ENCODE measurements at places on chromosomes 7 and 10.

DNA sequence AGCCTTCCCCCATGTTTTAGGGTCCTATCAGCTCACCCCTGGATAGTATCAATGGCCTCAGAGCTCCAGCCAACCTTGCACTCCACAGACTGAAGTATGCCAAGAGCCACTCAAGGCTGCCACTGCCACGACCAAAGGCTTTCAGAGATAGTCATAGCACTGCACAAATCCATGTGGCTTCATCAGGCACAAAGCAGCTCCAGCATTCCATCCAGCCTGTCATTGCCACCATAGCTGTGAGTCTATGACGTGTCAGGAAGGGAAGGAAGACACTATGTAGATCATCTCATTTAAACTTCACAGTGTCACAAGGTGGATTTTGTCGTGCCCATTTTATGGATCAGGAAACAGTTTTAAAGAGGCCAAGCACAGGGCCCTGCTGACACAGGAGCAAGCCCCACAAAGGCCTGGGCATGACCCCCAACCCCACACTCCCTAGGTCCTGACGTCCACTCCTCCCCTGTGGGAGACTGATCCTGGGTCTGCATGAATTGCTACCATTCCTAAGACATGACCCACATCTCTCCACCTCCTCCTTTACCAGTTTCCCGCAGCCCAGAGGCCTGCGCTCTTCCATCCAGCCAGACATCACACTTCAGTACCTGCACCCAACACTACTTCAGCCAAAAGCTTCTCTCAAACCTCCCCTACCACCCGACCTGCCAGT, 119.4 kb downstream of the DIP2C start:
- DNase-seq = no peak

GRCh38 chr7:137957887-137958286, 44.0 kb downstream of the CREB3L2 start:
- no peak for DNase-seq

DNA sequence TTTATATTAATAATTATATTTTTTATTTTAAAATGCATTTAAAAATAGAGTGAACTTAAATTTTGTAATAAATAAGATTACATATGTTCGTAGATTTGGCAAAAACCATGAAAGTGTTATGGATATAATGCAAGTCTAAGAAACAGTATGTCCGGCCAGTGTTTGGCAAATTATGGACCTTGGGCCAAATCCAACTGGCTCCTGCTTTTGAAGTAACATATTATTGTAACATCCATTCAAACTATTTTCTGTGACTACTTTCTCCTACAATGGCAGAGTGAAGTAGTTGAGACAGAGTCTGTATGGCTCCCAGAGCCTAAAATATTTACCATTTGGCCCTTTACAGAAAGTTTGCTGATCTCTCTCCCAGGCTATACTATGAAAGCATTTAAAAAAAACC, 38.9 kb downstream of the TMEM229A start:
- DNase-seq = no peak

DNA sequence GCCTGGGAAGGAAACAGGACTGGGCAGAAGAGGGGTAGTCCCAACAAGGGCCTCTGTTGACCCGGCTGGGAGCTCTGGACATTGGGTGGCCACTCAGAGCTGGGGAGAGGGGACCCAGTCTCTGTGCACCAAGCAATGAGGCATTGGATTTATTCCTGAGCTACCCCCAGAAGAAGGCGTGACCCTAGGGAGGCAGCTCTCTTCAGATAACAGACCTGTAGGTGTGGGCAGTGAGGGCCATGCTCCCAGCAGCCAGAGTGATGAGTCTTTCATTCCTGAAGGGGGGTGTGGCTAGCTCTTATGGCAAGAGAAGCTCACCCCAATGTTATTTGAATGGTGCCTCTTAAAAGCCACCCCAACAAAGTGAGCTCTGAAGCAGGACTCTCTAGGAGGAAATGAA, 20.4 kb downstream of the TEX36 start:
- no peak for DNase-seq

DNA sequence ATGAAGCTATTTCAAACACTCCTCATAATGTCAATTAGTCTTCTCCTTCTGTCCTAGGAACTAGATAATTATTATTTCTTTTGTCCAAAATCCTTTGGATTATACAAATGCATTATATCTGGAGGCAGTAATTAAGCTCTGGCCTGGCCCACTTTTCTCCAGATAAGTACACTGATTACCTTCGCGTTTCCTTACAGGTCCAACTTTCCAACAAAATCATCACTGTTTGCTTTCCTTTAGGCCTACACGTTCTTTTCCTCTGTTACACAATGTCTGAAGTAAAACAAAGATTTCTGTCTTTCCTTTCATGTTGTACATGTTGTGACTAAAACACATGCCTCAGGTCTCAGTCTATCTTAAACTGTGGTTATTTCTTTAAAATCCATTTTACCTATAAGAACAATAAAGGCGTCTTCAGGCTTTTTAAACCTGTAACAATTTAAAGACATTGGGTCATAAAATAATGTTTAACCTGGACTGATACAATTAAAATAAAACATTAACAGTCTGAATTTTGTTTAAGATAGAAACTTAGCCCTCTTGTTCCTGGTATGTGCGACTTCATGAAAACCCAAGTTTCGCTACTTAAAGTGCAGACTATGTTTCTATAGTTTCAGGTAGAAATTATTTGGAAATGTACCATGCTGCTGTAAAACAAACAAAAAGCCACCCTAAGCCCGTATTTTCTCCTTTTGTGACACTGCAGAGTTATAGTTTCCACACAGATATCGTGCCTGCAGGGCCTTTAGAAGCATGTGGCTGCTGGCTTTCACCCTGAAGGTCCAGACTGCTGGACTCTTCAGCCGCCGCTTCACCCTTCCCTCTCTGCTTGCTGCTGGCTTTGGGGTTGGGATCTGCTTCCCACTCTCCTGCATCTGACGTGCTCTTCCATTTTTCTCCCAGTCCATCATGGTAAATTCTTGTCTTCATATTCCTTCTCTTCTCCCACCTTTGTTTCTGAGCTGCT, 381.7 kb downstream of the DPP6 start:
- DNase-seq = no peak

DNA sequence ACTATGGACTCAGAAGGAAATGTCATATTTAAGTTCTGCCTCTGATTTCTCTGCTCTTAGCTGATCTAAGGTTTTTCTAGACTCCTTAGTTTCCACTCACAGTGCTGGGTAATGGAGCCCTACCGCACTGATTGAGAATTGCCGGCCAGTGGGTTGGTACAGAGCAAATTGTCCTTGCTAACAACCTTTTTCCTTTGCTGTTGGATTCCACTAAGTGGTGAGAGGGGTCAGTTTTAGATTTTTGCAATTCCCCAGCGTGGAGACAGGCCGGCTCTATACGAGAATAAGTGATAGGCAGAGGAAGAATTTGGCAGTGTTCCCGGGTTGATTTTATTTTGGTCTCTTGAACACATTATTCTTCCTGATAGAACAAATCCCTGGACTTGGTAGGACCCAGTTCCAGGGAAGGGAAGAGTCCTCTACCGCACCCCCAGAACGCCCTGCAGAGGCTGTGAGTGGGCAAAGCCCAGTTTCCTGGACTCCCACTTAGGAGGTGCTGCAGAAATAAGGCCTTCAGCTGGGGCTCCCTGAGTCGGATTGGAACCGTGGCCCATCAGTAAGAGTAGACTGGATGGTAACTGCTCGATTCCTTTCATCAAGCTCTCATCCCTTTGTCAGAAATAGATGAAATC, 3.0 kb upstream of the NRP1 start:
- DNase-seq = peak; percentile 53

- no peak for DNase-seq
These were observed 553.5 kb upstream of the C7orf33 start for GRCh38 chr7:148037044-148037443.

DNA sequence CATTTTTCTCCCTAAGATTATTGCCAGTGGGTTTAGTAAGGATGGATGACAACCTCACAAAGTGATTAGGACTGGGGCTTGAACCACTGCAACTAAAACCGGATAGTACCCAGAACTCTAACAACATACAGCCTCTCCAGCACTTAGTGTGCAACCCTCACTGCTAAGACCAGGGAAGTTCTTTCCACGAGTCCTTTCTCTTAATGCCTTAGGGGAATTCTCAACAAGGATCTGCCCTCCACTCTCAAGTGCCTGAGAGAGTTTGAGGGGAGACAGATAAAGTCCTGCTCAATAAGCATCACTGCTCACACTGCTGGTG, 104.6 kb downstream of the NRP1 start:
- no peak for DNase-seq

GRCh38 chr10:112429654-112430230, 17.0 kb downstream of the ZDHHC6 start:
- no peak for DNase-seq

GRCh38 chr7:30851651-30852307, 59.9 kb upstream of the AQP1 start:
- DNase-seq = no peak

GRCh38 chr10:97163781-97164501, 21.8 kb downstream of the SLIT1 start:
- DNase-seq = no peak

DNA sequence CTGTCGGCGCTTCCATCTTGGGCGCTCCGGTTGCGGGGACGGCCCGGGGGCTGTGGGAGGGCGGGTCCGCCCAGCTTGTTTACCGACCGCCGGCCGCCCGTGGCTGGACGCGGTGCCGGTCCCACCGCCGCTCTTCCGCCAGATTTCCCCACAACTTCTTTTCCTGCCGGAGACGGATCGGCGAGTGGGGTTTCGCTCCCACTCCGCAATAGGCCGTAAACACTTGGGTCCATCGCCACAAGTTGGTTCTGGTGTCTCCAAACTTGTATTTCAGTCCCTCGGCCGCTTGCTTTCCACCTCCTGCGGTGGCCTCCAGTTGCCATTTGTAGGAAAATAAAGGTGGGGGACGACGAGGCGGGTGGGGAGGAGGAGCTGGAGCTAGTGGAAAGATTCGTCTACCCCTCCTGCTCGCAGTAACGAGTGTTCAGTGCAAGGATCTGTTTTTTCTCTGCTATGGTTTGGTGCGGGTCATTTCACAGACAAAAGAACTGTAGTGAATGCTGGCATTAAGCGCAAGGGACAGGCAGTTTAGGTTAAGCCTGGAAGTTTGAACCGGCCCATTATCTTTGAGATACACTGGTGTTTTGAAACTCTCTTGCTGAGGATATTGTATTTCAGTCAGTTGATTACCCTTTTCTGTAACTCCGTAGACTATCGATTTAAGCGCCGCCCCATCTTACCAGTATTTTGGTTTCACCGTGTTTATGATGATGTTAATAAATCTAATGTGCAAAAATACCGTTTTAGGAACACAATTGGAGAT, 24.3 kb upstream of the ZRANB1 start:
- DNase-seq = peak; percentile 50

DNA sequence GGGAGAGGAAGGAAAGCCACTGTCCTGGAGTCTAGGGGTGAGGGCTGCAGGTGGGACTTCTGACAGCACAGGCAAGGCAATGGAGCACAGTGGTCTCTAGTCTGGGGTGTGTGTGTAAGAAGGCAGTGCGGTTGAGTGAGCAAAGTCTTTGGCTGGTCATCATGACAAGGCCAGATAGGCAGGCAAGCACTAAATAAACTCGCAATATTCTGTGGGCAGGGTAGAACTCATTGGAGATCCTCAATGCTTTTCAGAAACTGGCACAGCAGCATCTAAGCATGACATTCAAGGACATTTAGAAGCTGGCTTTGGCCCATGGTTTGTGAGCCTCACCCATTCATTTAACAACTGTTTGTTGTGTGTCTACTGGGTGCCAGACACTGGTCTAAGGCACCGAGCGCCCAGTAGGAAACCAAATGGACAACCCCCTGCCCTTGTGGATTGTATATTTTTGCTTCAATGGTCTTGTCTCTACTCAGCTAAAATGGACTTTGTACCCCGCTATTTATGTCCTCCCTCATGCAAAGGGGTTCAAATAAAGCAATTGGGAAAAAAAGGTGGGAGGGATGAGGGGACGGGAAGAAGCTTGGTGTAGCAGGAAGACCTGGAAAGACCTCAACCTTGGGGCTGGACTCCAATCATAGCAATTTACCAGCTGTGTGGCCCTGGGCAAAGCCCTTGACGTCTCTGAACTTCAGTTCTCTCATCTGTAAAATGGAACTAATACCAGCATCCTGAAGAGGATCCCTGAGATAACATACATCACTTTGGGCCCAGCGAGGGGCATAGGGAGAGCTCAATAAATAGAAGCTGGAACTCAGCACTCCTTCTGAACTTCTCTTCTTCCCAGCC, 116.0 kb downstream of the NEURL1 start:
- DNase-seq = no peak

- no peak for DNase-seq
These were observed 118.3 kb downstream of the SEM1 start for GRCh38 chr7:96591159-96591899.

GRCh38 chr7:47677664-47678063, 95.8 kb upstream of the TNS3 start:
- DNase-seq = no peak

- no peak for DNase-seq
These were observed 299.7 kb downstream of the PLXDC2 start for GRCh38 chr10:20115894-20116293.

DNA sequence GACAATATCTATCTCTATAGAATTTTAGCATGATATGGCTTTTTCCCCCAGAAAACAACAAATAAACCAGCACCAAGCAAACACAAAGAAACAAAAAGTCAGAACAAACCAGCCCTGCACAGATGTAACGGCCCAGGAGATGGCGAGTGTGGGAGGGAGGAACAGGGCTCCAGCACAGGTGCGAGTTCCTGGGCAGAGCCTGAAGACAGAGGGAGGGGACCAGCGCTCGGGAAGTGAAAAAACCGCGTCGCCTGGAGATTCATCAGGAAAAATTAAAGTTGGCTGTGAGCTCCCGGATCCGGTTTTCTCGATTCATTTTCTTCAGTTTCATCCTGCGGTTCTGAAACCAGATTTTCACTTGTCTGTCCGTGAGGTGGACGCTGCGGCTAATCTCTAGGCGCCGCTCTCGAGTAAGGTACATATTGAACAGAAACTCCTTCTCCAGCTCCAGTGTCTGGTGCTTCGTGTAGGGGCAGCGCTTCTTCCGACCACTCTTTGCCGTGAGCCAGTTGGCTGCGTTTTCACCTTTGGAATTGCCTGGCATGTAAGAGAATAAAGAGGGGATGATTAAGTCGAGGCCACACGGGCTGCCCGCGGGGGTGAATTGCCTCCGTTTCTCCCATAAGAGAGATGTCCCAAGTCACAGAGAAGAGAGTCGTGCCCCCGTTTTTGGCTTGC, 2.3 kb downstream of the HOXA10 start:
- DNase-seq = no peak
